ENCODE measurements at places on chromosomes 11 and 22.
A peak's percentile ranks its signal among the peaks of the same experiment; 100 is the strongest.

- no peak for DNase-seq
Measured at GRCh38 chr11:39249566-39250365, 2209.7 kb downstream of the LRRC4C start.

- DNase-seq: no peak
Measured at GRCh38 chr11:60995798-60996197, 24.3 kb downstream of the CD6 start.

DNA sequence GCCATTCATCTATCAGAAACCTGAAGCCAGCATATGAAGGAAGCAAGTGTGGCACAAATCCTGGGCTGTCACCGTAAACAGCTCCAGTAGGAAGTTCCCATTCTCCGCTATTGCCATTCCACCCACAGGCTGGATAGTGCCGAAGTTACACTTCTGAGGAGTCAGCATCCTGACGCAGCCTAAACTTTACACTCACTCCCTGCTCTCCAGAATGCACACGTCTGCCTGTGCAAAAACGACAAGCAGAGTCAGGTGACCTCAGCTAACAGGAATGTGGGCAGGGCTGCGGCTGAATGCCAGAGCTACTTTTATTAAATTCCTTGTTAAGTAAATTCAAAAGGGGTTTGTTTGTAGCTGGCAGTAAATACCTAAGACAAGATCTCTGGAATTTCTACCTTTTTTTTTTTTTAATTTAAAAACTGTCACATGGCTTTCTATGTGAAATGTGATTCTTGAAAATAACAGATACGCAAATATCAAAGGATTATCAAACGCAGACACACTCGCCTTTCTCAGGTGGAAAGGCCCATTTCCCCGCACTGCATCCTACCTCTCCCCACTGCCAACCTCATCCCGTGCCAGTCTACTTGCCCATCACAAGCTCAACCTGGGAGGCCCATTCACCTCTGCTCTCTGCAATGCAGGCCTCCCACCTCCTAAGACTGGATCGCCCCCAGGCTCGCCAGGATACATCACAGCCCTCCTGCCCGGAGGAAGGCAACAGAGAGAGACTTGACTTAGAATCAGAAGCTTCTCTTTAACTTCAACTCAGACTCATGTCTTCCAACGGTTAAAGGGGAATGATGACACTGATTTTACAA lies 33.5 kb downstream of the NFRKB start:
- DNase-seq: no peak

DNA sequence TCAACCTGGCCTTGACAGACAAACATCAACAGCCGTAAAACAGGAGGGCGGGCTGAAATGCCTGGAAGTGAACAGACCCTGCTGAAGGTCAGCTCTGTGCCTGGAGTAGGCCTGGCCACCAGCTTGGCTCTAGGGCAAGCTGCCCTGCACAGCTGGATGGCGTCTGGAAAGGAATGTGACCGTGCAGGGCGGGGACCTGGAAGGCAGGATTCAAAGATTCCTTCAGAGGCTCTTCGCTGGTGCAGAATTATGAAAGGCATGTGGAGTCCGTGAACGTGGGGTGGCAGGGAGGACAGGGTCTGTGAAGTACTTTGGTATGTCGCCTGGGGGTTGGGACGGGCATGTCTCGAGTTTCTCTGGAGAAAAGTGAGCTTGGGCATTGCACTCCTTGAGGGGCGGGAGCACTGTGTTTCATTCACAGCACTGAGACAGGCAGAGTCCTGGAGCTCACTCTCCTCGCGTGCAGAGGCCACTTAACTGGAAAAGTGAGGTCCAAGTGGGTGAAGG lies 1.5 kb downstream of the EHD1 start:
- no peak for DNase-seq

- no peak for DNase-seq
Measured at GRCh38 chr11:1456176-1456575, 30.4 kb downstream of the MOB2 start.

GRCh38 chr22:40651563-40652501 lies 15.3 kb upstream of the MRTFA start:
- peak; percentile 99 for DNase-seq

DNA sequence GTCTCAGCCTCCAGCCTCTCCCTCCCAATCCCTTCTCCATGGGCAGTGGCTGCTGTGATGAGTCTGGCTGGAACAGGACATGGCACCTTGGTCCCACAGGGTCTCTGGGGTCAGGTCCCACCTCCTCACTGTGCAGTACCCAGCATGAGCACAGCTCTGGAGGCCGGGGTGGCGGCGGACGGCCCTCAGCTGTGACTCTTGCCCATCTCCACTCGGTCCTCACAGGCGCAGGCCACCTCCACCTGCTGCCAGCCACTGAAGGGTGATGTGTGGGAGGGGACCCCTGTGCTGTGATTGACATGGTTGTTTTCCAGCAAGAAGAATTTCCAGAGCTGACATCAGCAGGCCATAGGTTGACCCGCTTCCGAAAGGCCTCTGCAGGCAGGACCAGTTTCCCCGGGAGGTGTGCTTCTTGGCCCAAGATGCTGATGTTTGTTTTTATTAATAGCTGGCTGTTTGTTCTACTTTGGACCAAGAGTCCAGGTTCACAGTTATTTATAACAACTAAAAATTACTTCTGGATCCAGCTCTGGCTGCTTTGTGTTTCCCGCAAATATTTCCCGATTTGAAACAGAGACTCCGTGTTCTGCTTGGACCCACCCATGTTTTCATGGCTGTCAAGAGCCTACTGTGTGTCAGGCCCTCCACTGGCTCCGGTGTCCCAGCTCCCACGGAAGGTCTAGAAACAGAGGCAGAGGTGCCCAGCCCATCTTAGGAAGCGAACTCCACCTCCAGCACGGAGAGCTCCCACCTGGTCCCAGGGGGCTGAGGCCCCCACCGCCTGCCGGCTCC lies 45.7 kb downstream of the SCUBE1 start:
- no peak for DNase-seq

- DNase-seq: no peak
Measured at GRCh38 chr11:78921509-78921908, 346.8 kb upstream of the NARS2 start.

DNA sequence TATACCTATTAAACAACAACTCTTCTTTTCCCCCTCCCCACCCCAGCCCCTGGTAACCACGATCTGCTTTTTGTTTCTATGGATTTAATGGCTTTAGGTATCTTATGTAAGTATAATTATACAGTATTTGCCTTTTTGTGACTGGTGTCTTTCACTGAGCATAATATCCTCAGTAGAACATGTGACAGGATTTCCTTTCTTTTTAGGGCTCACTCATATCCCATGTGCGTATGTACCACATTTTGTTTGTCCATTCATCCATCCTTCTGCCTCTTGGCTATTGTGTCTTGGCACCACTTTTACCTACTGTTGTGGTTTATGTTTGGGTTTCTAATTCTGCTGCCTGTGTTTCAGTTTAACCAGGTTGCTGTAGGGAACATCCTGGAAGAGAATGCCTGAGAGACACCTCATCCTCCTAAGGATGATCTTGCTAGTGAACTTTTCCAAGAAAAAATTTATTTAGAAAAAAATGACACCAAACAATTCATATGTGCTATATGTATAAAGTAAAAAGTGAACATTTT lies 77.6 kb upstream of the SESN3 start:
- DNase-seq: no peak

GRCh38 chr11:36377759-36378564 lies 81.9 kb downstream of the PRR5L start:
- no peak for DNase-seq

DNA sequence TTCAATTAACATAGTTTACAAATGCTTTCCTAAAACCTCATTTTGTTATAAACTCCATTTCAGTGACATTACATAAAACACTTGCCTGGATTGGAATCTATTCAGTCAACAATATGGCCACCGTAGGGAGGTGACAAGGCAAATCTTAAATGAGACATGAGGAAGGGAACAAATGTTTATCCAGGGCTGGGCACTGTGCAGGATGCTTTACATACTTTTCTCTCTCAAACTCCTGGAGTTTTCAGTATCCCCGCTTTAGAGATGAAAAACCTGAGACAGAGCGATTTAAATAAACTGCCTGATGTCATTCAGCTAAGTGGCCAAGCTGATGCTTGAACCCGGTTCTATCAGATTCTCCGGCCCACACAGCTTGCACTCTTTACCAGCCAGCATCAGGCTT lies 259.9 kb downstream of the CADM1 start:
- DNase-seq: no peak

GRCh38 chr11:37372667-37373066 lies 774.6 kb upstream of the RAG2 start:
- DNase-seq: no peak

- DNase-seq: no peak
Measured at GRCh38 chr22:41352058-41352457, 29.7 kb upstream of the TEF start.

GRCh38 chr11:104968355-104968855 lies at the start of gene CASP4:
CASP4 (minus strand) TSS chr11:104968574; CDS start chr11:104968525, 49 bp downstream.
- DNase-seq: no peak

- DNase-seq: no peak
Measured at GRCh38 chr11:113447621-113448315, 27.4 kb downstream of the DRD2 start.

- no peak for DNase-seq
Measured at GRCh38 chr11:45180848-45181192, 34.4 kb downstream of the PRDM11 start.

GRCh38 chr11:129457321-129457720 lies 81.7 kb downstream of the BARX2 start:
- no peak for DNase-seq

GRCh38 chr11:75593286-75593915 lies 31.3 kb downstream of the SERPINH1 start:
- no peak for DNase-seq

DNA sequence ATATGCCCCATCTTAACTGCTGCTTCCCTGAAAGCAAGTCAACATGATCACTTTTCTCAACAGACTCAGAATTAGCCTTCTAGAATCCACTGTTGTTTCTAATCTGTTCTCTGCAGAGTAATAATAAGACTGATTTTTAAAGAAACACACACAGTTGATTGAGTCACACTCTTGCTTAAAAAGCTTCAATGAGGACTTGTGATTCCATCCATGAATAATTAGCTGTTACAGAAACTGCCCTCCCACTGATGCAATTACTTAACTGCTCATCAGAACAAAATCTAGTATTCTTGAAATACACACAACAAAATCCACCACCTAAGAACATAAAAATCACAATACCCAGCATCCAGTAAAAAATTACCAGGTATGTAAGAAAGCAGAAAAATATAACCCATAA lies 100.5 kb upstream of the TIMP3 start:
- DNase-seq: no peak

- DNase-seq: no peak
Measured at GRCh38 chr11:41040474-41040873, 419.0 kb downstream of the LRRC4C start.

- DNase-seq: peak; percentile 35
Measured at GRCh38 chr11:75245356-75246005, 4.9 kb downstream of the TPBGL start.

DNA sequence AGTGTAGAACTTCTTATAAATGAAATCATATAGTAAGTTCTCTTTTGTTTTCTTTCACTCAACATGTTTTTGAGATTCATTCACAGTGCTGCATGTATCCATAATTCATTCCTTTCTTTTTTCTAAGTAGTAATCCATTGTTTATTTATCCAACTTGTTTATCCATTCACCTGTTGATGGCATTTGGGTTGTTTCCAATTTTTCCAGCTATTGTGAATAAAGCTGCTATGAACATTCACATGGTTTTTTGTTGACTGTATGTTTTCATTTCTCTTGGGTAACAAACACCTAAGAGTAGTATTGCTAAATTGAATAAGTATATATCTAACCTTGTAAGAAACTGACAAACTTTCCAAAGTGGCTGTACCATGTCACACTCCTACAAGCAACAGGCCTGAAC lies 23.5 kb downstream of the MRTFA start:
- DNase-seq: no peak

DNA sequence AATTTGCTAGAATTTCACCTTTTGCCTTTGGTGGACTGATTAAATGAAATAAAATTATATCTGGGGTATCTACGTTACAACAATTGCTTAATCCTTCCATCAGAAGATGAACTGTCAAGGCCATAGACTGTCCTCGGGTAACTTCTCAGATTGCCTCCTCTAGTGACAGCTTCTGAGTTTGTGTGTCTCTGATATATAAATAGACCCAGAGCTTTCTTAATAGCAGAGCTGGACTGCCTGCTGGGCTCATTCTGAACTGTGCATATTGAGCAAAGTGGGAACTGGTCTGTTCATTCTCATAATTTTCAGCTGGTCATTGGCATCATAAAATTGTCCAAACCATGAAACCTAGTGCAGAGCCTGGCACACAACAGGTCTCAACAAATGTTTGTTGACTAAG lies 99.1 kb upstream of the GRAMD1B start:
- no peak for DNase-seq

DNA sequence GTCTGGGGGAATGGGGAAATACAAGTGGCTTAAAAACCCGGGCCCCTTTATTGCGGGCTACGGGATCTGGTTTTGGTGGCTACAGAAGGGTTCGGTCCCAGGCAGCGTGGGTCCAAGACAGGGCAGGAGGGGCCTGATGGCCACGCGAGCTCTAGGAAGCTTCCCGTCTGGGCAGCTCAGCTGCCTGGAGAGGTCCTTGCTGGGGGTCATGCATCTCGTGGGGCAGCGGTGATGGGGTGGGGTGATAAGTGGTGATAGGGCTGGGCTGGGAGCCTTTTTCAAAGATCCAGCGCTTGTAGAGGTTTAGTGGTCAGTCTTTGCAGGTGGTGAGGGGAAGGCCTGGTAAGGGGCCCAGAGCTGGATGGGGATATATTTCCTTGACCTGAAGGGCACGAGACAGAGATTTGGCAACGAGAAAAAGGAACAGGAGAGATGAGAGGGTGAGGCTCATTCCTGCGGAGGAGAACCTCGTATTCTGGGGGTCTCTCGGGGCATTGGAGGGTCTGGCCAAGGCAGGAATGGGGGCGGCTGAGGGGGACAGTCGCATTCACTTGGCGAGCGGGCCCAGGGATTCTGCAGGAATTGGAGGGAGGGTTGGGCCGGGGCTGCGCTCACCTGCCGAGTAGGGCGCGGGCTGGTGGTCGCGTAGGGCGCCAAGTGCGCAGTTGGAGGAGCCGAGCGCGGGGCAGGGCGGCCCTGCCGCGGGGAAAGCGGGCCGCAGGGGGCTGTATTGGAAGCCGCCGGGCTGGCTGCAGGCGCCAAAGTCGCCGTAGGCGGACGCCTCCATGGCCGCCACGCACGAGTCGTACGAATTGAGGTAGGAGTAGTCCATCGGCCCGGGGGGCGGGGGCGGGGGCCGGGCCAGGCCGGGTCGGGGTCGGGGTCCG lies 560 bp downstream of the PHOX2A start:
- DNase-seq: no peak

GRCh38 chr11:15941206-15941770 lies 415.1 kb downstream of the SOX6 start:
- DNase-seq: no peak

- DNase-seq: no peak
Measured at GRCh38 chr11:102794382-102794781, 3.6 kb downstream of the MMP1 start.

- peak; percentile 9 for DNase-seq
Measured at GRCh38 chr22:47421846-47422245, 659.4 kb downstream of the TBC1D22A start.
